Frontal cortex (tissue), 4 donors: ENCODE measurements at places on chromosomes 7 and 10. TPM values are rescaled to one million over a fixed set of nuclear protein-coding genes. Genes with fewer than 3 reads are reported as not detected.

GRCh38 chr10:60679388-60679990 is 98.8 kb upstream of the CDK1 start:
- DNase-seq, result no peak

DNA sequence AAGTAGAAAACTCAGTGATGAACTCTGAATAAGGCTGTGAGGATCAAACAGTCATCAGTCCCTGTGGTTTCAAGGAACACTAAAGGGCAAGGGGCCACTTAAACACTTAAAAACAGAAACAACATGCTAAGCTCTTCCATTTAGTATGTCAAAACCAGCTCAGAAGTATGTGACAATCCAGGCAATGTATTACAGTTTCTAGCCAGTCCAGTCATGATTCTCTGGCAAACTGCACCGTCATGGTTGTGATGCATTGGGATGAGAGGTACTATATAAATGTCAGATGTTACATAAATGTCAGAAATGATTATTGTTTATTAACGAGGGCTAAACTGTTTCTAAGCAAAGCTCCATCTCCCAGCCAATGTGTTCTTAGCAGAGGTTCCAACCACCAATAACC is 4.7 kb upstream of the CREB5 start:
- DNase-seq, result no peak

PRLHR gene
- total RNA-seq, result 2.4 TPM

TMEM213 gene
- total RNA-seq, result not detected

ANKRD2 gene
- not detected for total RNA-seq
